ENCODE measurements at places on chromosomes 12 and 14.

- no peak for DNase-seq
These were observed 342.5 kb downstream of the SLC16A7 start for GRCh38 chr12:59938190-59938962.

GRCh38 chr14:55416866-55417265 lies 5.2 kb upstream of the ATG14 start:
- DNase-seq: no peak

DNA sequence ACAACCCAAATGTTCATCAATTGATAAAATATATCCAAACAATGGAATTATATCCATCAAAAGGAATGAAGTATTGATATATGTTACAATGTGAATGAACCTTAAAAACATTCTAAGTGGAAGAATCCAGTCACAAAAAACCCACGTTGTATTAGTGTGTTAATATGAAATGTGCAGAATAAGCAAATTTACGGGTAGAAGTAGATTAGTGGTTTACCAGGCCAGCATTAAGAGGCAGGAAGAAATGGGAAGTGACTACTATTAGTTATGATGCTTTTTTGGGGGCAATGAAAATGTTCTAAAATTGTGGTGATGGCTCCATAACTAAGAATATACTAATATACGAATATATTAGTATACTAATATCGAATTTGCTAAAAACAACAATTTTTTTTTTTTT lies 1.5 kb downstream of the COX16 start:
- DNase-seq: no peak

- DNase-seq: no peak
These were observed 10.6 kb upstream of the MLXIP start for GRCh38 chr12:122067966-122068365.

GRCh38 chr12:34404377-34405285 lies 382.3 kb downstream of the ALG10 start:
- DNase-seq: no peak

GRCh38 chr12:95412482-95413311 lies 61.3 kb upstream of the METAP2 start:
- no peak for DNase-seq

GRCh38 chr12:12467264-12467663 lies 95.4 kb downstream of the DUSP16 start:
- no peak for DNase-seq

- no peak for DNase-seq
These were observed 20.7 kb downstream of the SLC6A12 start for GRCh38 chr12:193261-193660.
